ENCODE measurements at places on chromosomes 4 and X. TPM values are rescaled to one million over a fixed set of nuclear protein-coding genes. Genes with fewer than 3 reads are reported as not detected.

Gene LARP7
- total RNA-seq, result 27.7 TPM

Gene RIBC1
- 2.7 TPM for total RNA-seq

Gene HSD17B11
- total RNA-seq, result 18.9 TPM

Gene TASL
- not detected for total RNA-seq

Gene IDH3G
- 107 TPM for total RNA-seq

Gene GLOD5
- not detected for total RNA-seq

Gene MAGEA1
- not detected for total RNA-seq
